ENCODE measurements at places on chromosomes 7 and 10. TPM values are rescaled to one million over a fixed set of nuclear protein-coding genes. Genes with fewer than 3 reads are reported as not detected.

The MICALL2 gene
- 37.6 TPM for total RNA-seq

The CYP3A4 gene
- not detected for total RNA-seq

GRCh38 chr7:73779517-73779916, 9.4 kb upstream of the CLDN3 start:
- no peaks in the 10 kb centered on the region for H3K36me3 ChIP-seq
- no peak for DNase-seq
- no peaks in the 10 kb centered on the region for H3K4me1 ChIP-seq
- H3K27ac ChIP-seq, result no peak overlapping the region
- H3K4me3 ChIP-seq, result no peak overlapping the region
- no peaks in the 10 kb centered on the region for H3K27me3 ChIP-seq

The C10orf95 gene
- 3.1 TPM for total RNA-seq

DNA sequence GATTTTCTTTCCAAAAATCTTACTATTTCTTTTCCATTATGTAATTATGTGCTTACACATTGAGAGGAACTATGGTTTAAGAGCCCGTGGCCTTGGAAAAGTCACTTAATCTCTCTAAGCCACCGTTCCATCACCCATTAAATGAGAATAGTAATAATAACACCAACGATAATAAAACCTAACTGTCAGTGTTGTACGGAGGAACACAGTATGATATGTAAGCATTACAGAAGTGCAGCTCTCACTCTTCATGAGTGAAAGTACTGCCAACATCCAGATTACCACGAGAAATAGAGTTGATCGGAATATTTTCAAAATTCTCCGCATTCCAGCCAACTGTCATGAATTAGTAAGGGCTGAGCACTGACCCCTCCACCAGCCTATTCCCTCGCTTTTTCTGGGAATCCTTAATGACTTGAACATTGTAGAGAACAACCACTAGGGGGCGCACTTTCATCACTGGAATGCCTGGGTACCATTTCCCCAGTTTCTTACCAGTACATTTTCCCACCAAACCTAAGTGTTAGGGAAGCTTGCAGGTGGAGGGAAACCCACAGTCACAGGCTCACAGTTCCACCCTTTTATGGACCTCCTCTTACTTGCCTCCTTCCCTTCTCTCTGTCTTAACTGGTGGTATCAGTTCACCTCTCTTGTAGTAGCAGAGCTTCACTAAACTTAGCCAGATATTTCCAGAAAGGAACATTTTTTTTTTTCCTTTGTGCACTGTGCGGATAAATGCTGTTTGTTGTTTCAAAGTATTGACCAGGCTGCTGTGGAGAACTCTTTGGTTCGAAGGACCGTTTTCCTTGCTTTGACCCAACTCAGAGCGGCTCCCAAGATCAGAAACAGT, 27.8 kb downstream of the NKX2-3 start:
- no peaks in the 10 kb centered on the region for H3K4me1 ChIP-seq
- no peak overlapping the region for H3K27ac ChIP-seq
- no peak for DNase-seq
- no peak overlapping the region for H3K4me3 ChIP-seq
- H3K36me3 ChIP-seq, result no peaks in the 10 kb centered on the region

- peaks cover 40% of the 10 kb centered on the region for H3K4me1 ChIP-seq
- H3K36me3 ChIP-seq, result peaks cover 37% of the 10 kb centered on the region
- no peaks in the 10 kb centered on the region for H3K27me3 ChIP-seq
- H3K27ac ChIP-seq, result no peak overlapping the region
- DNase-seq, result no peak
Observed at GRCh38 chr10:62085404-62085803, 183.2 kb downstream of the RTKN2 start.

The MINDY4 gene
- total RNA-seq, result 20.1 TPM

The CLDN4 gene
- total RNA-seq, result 103 TPM

DNA sequence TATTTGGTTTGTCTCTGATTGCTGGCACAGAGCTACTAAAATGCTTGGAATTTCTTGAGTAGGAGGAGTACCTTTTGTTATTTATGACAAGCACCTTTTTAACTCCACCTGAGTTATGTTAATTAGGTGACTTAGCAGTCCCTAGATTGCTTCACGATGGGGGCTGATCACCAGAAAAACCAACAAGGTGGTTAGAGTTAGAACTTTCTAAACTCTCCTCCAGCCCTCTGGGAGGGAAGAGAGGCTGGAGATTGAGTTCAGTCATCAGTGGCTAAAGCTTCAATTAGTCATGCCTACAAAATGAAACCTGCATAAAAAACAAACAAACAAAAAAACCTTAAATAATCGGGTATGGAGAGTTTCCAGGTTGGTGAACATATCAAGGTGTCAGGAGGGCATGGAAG, 23.6 kb upstream of the ING3 start:
- no peak overlapping the region for H3K27ac ChIP-seq
- no peaks in the 10 kb centered on the region for H3K4me1 ChIP-seq
- no peak for DNase-seq
- no peaks in the 10 kb centered on the region for H3K27me3 ChIP-seq

- H3K27ac ChIP-seq, result no peak overlapping the region
- DNase-seq, result no peak
- no peak overlapping the region for H3K4me3 ChIP-seq
- no peaks in the 10 kb centered on the region for H3K36me3 ChIP-seq
- no peaks in the 10 kb centered on the region for H3K27me3 ChIP-seq
Observed at GRCh38 chr7:156780724-156781455, 112.1 kb downstream of the LMBR1 start.

DNA sequence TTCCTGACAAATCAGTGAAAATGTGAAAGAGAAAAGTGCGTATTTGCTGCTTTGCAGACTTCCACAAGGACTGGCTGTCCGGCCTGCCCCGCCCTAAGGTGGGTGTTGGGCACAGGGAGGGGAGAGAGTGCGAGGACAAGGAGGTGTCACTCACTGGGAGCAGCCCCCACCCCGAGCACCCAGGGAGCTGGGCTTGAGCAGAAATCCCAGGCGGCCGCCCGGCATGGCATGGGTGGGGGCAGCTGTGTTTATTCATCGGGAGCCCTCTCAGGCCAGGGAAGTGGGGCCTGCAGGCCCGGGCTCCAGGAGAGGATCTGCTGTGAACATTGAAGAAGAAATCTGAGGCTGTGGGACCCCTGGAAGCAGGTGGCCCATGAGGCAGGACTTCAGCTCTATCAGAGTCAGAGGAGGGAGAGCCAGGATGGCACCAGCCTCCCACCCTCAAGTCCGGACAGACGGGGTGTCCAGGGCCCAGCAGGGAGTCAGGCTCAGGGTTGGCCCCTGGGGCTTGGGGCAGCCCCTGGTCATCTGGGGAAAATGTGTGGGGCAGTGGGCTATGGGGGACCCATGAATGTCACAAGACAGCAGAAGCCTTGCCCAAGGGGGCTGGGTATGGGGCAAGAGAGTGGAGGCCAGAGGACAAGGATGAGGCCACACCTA, 164.4 kb upstream of the PPP2R2D start:
- H3K4me1 ChIP-seq, result no peaks in the 10 kb centered on the region
- H3K4me3 ChIP-seq, result no peak overlapping the region
- H3K27me3 ChIP-seq, result peaks cover 4% of the 10 kb centered on the region
- DNase-seq, result peak; percentile 41
- H3K27ac ChIP-seq, result no peak overlapping the region

- H3K27me3 ChIP-seq, result no peaks in the 10 kb centered on the region
- no peak overlapping the region for H3K4me3 ChIP-seq
- DNase-seq, result no peak
- H3K36me3 ChIP-seq, result no peaks in the 10 kb centered on the region
Observed at GRCh38 chr10:127532659-127533058, 16.4 kb upstream of the NPS start.

The ECHS1 gene
- total RNA-seq, result 55.8 TPM

- no peak overlapping the region for H3K27ac ChIP-seq
- H3K27me3 ChIP-seq, result no peaks in the 10 kb centered on the region
- H3K4me1 ChIP-seq, result no peaks in the 10 kb centered on the region
- H3K4me3 ChIP-seq, result no peak overlapping the region
Observed at GRCh38 chr10:75061709-75062505, 49.5 kb upstream of the SAMD8 start.

DNA sequence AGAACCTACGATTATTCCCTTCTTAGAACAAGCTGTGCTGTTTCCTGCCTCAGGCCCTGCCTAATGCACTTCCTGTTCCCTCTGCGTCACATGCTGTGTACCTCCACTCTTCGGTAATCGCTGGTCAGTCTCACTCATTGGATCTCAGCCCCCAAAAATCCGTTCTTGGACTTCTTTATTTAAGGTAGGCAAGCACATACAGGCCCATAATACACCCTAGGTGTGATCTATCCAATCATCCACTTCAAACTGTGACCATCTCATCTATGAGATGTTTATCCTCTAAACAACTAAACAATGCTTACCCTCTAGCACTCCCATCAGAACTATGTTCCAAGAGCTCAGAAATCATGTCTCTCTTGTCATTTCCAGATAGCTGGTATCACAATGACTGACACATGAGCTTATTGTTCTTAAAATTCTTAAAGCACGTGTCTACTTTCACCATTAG, 83.9 kb downstream of the CADPS2 start:
- no peaks in the 10 kb centered on the region for H3K36me3 ChIP-seq
- peak overlapping the region; percentile 61 for H3K27ac ChIP-seq
- no peaks in the 10 kb centered on the region for H3K27me3 ChIP-seq
- H3K4me1 ChIP-seq, result peaks cover 9% of the 10 kb centered on the region
- DNase-seq, result no peak
- no peak overlapping the region for H3K4me3 ChIP-seq

The NEUROG3 gene
- total RNA-seq, result not detected

- DNase-seq, result no peak
- H3K27me3 ChIP-seq, result no peaks in the 10 kb centered on the region
- no peak overlapping the region for H3K27ac ChIP-seq
- no peak overlapping the region for H3K4me3 ChIP-seq
Observed at GRCh38 chr7:133940368-133940767, 186.8 kb upstream of the LRGUK start.

DNA sequence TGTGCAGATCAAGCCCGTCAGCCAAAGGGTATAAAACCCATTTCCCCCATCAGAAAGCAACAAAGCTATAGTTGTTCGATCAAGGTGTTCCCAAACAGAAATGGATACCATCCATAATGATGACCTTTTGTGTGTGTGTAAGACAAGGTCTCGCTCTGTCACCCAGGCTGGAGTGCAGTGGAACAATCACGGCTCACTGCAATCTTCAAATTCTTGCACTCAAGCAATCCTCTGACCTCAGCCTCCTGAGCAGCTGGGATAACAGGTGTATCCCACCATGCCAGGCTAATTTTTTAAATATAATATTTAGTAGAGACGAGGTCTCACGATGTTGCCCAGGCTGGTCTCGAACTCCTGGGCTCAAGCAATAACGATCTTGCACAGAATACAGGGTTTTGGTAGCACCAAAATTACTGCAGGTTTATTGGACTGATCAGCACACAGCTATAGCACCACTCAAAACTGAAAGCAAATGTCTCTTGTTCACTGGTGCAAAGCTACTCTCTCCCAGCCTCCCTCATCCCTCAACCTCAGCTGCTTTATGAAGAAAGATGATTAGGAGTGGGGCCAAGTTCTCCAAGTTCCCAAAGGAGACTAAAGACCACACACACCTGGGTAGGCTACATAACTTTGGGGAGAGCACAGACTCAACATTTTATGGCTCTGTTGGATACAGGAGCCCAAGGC, 80.5 kb downstream of the ABI1 start:
- H3K4me1 ChIP-seq, result peaks cover 16% of the 10 kb centered on the region
- H3K36me3 ChIP-seq, result no peaks in the 10 kb centered on the region
- no peak overlapping the region for H3K27ac ChIP-seq
- no peak for DNase-seq
- no peaks in the 10 kb centered on the region for H3K27me3 ChIP-seq

DNA sequence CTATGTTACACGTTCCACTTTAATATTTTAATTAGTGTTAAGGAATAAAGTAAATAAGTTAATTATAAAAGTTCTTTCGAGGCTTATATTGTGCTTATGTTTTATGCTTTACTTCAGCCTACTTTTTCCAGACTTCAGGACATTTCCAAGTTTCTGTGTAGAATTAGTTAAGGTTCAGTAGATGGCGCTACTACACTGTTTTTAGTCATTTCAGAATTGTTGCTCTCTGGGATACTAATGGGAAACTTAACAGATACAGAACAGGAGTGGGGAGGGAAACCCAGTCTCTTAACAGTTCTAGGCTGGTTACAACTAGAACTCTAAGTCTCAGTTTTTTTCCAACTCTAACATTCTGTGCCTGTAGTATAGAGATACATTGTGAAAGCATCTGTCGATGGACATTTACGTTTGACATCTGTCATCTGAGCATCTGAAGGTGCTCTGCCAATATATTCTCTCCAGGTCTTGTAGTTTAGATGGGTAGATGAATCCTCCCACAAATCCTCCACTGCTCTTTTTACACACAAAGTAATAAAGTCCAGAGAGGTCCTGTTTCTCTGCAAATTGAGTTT, 56.8 kb upstream of the FAM171A1 start:
- H3K36me3 ChIP-seq, result no peaks in the 10 kb centered on the region
- H3K27ac ChIP-seq, result no peak overlapping the region
- DNase-seq, result no peak
- H3K4me3 ChIP-seq, result no peak overlapping the region
- H3K27me3 ChIP-seq, result no peaks in the 10 kb centered on the region

DNA sequence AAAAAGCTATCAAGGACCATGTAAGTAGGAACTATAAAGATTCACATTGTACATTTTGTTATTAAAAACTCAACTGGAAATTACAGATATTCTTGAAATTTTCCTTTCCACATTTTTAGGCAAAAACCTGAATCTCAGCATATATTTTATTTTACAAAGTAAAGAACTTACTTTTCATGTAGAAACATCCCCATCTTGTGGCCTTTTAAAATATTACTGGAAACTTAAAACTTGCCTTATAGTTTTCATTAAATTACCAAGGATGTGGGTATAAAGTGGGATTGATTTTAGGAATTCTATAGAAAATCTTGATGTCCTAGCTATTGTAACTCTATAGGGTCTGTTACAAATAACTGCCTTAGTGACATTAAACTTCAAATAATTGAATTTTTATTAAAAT, 10.6 kb downstream of the DBF4 start:
- peaks cover 24% of the 10 kb centered on the region for H3K36me3 ChIP-seq
- H3K4me1 ChIP-seq, result no peaks in the 10 kb centered on the region
- no peak overlapping the region for H3K4me3 ChIP-seq
- H3K27ac ChIP-seq, result no peak overlapping the region

GRCh38 chr10:82212753-82213152, 337.8 kb downstream of the NRG3 start:
- DNase-seq, result no peak
- H3K36me3 ChIP-seq, result no peaks in the 10 kb centered on the region
- H3K4me3 ChIP-seq, result no peak overlapping the region
- H3K27ac ChIP-seq, result no peak overlapping the region

DNA sequence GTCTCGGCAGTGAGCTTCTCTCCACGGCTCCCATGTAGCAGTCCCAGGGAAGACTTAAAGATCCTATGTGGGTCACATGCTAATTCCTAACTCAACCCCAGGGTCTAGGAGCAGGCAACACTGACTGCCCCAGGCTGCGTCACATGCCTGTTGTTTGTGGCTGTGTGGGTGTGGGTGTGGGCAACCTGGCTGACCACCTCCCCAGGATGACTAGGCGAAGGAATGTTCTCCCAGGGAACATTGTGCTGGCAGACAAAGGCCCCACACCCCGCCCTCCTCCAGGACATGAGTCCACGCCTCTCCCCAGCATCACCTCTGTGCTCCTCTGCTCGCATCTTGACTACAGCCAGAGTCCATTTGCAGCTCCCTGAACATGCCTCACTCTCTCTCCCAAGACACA, 30.3 kb downstream of the SLC29A3 start:
- peaks cover 8% of the 10 kb centered on the region for H3K36me3 ChIP-seq
- no peaks in the 10 kb centered on the region for H3K27me3 ChIP-seq

- no peak overlapping the region for H3K4me3 ChIP-seq
- no peak for DNase-seq
- H3K4me1 ChIP-seq, result peaks cover 4% of the 10 kb centered on the region
- H3K27me3 ChIP-seq, result no peaks in the 10 kb centered on the region
- H3K27ac ChIP-seq, result no peak overlapping the region
Observed at GRCh38 chr7:74233655-74234285, 20.4 kb downstream of the RFC2 start.

- no peak for DNase-seq
- H3K4me1 ChIP-seq, result peaks cover 3% of the 10 kb centered on the region
- H3K36me3 ChIP-seq, result no peaks in the 10 kb centered on the region
- H3K27ac ChIP-seq, result no peak overlapping the region
- H3K27me3 ChIP-seq, result no peaks in the 10 kb centered on the region
Observed at GRCh38 chr7:90178679-90179278, 24.5 kb downstream of the STEAP1 start.
